Mesendoderm (in vitro differentiated cells): ENCODE measurements at places on chromosomes 11 and 22.

- DNase-seq: no peak
Measured at GRCh38 chr11:72851726-72852125, 37.5 kb downstream of the ATG16L2 start.

GRCh38 chr11:32139896-32140520 lies 49.1 kb downstream of the RCN1 start:
- peak; percentile 8 for DNase-seq

DNA sequence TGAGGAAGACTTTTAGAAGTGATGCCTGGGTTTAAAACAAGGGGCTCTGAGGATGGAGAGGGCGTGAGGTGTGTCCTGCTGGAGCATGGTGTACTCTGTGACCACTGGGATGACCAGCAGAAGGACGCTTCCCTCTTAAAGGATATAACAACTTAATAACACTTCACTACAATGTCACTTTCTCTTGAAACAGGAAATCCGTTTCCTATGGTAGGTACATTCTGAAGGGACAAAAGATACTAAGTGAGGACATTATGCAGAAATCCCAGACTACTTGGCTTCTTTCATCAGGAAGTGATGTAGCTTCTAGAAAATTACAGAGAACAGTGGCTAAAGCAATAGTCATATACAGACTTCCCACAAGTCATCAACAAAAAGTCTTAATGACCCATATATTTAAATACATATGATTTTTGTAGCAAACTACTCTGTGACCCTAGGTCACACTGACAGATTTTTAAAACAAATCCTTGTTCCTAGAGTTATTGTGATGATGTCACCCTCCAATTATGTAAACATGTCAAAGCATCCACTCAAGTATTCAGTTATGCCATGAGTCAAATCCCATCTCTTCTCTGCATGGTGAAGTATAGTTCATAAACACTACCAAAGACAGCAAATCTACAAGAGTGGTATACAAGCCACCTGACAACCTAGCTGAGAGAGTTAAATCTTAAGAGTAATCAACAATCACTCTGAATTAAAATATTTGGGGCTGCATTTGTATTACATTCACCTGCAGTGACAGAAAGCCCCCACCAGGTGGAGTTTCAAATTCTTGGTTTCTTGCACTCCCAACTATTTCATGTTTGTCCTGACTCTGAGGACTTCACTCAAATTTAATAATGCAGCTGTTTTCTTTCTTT lies 32.8 kb downstream of the PITPNB start:
- peak; percentile 79 for DNase-seq

GRCh38 chr11:72405009-72405408 lies 29.3 kb downstream of the CLPB start:
- no peak for DNase-seq
